Stimulated activated CD4-positive, alpha-beta T cell treated with anti-CD3 and anti-CD28 coated beads, Interleukin-2, amount 100 ng/mL, for 4 hours (primary cell): ENCODE measurements at places on chromosomes 7 and 10.

GRCh38 chr10:113076949-113077348 lies 126.9 kb downstream of the TCF7L2 start:
- no peak for DNase-seq

- no peak for DNase-seq
Observed at GRCh38 chr7:4765776-4766490, 9.5 kb upstream of the AP5Z1 start.

DNA sequence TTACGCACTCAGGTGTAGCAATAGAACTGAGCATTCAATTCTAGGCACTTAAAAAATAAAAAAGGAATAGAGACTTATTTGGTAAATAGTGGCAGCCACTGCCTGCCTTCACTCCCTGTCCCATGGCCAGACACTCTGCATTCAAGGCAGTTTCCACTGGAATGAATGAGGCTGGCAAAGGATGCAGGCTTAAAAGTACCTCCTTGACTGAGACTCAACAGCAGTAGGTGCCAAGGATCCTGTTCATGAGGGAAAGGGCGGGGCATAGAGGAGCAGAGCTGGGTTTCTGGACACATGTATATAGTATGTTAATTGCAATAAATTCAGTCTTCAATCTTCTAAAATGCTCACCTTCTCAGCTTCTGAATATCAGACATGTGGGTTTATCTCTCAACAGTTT lies 242.6 kb downstream of the PHF14 start:
- no peak for DNase-seq

- DNase-seq, result no peak
Observed at GRCh38 chr7:1794888-1795542, 124.9 kb downstream of the ELFN1 start.

- DNase-seq, result no peak
Observed at GRCh38 chr7:1713502-1714484, 43.7 kb downstream of the ELFN1 start.

DNA sequence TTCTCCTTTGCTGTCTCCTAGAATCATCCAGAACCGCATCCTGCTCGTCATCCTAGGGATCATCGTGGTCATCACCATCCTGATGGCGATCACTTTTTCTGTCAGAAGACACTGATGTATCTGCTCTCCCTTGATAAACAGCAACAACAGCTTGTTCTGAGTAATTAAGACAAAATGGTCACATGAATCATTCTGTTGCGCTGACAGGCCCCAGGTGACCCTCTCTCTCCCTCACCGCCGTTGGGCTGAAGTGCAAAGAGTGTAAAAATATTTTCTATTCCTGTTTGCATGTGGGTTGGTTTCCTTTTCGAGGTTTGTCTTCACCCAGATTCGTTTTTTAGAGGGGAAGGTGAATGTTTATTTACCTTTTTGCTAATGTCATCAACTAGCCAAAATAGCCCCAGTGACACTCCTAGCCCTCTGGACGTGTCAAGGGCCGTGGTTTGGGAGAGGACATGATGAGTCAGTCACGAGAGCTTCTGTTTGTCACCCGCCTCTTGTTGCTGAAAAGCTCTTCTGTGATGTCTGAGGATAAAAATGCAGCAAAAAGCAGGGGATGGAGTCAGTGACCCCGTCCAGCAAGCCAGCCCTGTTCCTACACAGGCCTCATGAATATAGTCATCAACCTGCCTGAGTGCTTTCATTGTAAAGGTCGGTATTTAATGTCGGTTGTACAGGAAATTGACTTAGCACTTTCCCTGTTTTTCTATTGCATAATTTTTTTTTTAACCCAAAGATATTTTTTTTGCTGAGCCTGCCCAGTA lies 134.6 kb upstream of the TCF7L2 start:
- no peak for DNase-seq

DNA sequence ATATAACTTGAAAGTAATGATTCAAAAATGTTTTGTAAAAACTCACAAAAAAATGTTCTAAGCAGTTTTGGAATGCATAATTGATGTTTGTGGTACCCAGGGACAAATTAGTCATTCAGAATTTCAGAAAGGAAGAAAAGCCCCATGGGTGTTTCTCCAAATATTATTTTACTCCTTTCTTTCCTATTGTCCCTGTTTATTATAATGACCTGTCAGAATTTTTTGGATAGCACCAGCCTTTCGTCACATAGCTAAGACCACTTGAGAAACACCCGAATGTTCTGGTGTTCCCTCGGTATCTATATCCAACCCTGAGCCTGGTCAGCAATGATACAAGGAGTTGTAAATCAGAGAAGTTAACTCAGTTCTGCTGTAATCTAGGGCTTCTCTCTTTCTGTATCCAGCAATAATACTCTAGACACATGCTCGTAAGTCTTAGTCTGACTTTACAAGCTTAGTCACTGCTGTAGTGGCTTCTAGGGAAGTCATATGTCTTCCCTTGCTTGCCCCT lies 64.8 kb upstream of the MEOX2 start:
- no peak for DNase-seq

DNA sequence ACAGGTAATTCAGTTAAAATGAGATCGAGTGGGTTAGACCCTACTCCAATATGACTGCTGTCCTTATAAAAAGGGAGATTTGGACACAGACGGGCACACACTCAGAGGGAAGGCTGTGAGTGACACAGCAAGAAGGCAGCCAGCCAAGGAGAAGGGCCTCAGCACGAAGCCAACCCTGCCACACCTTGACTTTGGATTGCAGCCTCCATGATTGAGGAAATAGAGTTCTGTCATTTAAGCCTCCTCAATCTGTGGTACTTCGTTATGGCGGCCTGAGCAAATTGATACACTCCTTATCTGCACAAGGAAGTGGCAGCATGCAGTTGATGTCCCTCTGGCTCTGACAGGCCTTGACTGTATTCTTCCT lies 43.8 kb downstream of the SH2D4B start:
- no peak for DNase-seq
